D341Med (cell line): ENCODE measurements at places on chromosomes 3 and 15.

DNA sequence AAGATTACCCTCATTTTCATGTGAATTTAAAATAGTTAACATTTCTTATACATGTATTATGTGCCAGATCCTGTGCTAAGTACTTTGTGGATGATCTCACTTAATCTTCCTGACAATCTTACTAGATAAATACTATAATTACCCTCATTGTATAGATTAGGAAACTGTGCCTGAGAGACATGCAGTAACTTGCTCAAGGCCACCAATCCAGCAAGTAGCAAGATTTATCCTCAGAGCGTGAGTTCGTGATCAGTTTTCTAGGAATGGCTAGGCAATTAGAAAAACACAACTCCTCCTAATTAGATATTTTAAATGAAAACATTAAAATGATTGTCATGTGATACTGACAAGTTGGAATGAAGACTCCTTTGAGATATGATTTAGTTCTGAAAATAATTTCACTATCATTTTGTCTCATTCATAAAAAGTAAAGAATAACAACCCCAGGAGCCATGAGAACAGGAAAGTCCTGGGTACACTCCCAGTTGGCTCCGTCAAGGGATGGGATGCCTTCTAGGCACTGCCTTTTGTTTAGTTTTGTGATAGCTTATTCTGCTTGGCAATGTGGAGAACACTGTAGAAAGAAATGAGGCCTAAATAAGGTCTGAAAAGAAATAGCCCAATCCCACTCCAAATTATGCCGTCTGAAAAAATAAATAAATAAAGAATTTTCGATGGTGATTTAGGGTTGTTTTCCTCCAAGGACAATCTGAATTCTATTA is 61.3 kb downstream of the FBN1 start:
- peak; percentile 46 for DNase-seq

- DNase-seq, result no peak
Measured at GRCh38 chr3:18288243-18288642, 136.9 kb downstream of the SATB1 start.

GRCh38 chr15:40302981-40303380 is 4.8 kb downstream of the PLCB2 start:
- DNase-seq, result no peak

- no peak for DNase-seq
Measured at GRCh38 chr15:92907229-92907628, 7.1 kb downstream of the CHD2 start.

GRCh38 chr15:70101459-70102113 is 3.9 kb upstream of the TLE3 start:
- DNase-seq, result peak; percentile 84
